ENCODE measurements at places on chromosomes 2 and 18.
A peak's percentile ranks its signal among the peaks of the same experiment; 100 is the strongest.

- H3K27ac ChIP-seq: no peak overlapping the region
- H3K27me3 ChIP-seq: no peaks in the 10 kb centered on the region
- DNase-seq: no peak
- no peak overlapping the region for H3K4me3 ChIP-seq
Measured at GRCh38 chr2:117342415-117342814, 472.1 kb upstream of the DDX18 start.

GRCh38 chr2:8634466-8635172, 47.2 kb upstream of the ID2 start:
- H3K36me3 ChIP-seq: no peaks in the 10 kb centered on the region
- no peak overlapping the region for H3K4me3 ChIP-seq
- peaks cover 88% of the 10 kb centered on the region for H3K4me1 ChIP-seq
- peak overlapping the region; percentile 17 for H3K27ac ChIP-seq
- H3K27me3 ChIP-seq: peaks cover 12% of the 10 kb centered on the region

DNA sequence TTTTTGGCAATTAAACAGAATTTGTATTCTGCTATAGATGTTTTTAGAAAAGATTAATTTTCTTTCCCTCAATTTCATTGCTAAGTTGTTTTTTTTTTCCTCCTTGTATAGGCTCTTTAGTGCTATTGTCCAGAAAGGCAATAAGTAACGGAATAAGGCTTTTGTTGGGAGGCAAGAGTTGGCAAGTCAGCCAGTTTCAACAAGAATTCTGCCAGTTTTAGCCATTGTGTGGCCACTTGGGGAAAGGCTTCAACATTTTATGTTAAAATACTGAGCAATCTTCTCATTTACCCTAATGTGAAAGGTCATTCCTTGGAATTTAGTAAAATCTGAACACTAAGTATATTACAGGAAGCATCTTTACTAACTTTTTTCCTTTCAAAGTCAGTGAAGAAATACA, 9.6 kb downstream of the CALCRL start:
- H3K36me3 ChIP-seq: no peaks in the 10 kb centered on the region
- no peak overlapping the region for H3K27ac ChIP-seq
- no peak overlapping the region for H3K4me3 ChIP-seq

- H3K4me1 ChIP-seq: peaks cover 44% of the 10 kb centered on the region
- peaks cover 7% of the 10 kb centered on the region for H3K27me3 ChIP-seq
- no peaks in the 10 kb centered on the region for H3K36me3 ChIP-seq
- DNase-seq: no peak
Measured at GRCh38 chr2:37869771-37870170, 55.3 kb upstream of the RMDN2 start.

GRCh38 chr2:162057426-162057825, 16.6 kb downstream of the DPP4 start:
- H3K4me1 ChIP-seq: peaks cover 8% of the 10 kb centered on the region
- H3K4me3 ChIP-seq: no peak overlapping the region
- H3K27me3 ChIP-seq: no peaks in the 10 kb centered on the region
- no peak overlapping the region for H3K27ac ChIP-seq
- DNase-seq: no peak

DNA sequence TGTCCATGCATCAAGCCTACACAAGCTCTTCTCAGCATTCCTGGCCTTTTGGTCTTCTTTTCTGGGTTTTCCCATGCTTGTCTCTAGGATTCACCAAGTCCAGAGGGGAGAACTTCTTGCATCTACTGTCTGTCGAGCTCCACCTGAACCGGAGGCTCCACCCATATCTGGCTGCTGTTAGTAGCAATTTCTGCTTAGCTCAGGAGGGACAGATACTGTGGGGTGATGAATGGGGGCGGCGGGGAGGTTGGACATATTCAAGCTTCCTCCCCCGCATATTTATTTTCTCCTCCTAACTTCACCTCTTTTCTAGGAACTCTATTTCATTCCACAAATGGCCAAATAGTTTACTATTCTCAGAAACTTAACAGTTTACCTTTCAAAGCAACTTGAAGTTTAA, 163.5 kb downstream of the PTH2R start:
- H3K36me3 ChIP-seq: no peaks in the 10 kb centered on the region
- H3K4me3 ChIP-seq: no peak overlapping the region
- H3K27me3 ChIP-seq: peaks cover 2% of the 10 kb centered on the region

DNA sequence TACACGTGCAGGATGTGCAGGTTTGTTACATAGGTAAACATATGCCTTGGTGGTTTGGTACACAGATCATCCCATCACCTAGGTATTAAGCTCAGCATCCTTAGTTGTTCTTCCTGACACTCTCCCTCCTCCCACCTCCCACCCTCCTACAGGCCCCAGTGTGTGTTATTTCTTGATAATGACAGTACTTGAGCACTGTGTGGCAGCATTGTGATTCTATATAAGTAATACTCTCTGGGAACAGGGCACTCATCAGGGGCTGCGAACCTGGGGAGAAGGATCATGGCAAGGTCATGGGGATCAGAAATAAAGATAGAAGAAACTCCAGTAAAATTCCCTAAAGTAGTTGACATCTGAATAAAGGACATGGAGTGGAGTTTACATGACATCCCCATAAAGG, 1256.2 kb upstream of the CRIM1 start:
- H3K27ac ChIP-seq: no peak overlapping the region
- DNase-seq: no peak
- H3K36me3 ChIP-seq: no peaks in the 10 kb centered on the region
- H3K4me3 ChIP-seq: no peak overlapping the region
